ENCODE measurements at places on chromosomes 16 and 17.
A peak's percentile ranks its signal among the peaks of the same experiment; 100 is the strongest.

DNA sequence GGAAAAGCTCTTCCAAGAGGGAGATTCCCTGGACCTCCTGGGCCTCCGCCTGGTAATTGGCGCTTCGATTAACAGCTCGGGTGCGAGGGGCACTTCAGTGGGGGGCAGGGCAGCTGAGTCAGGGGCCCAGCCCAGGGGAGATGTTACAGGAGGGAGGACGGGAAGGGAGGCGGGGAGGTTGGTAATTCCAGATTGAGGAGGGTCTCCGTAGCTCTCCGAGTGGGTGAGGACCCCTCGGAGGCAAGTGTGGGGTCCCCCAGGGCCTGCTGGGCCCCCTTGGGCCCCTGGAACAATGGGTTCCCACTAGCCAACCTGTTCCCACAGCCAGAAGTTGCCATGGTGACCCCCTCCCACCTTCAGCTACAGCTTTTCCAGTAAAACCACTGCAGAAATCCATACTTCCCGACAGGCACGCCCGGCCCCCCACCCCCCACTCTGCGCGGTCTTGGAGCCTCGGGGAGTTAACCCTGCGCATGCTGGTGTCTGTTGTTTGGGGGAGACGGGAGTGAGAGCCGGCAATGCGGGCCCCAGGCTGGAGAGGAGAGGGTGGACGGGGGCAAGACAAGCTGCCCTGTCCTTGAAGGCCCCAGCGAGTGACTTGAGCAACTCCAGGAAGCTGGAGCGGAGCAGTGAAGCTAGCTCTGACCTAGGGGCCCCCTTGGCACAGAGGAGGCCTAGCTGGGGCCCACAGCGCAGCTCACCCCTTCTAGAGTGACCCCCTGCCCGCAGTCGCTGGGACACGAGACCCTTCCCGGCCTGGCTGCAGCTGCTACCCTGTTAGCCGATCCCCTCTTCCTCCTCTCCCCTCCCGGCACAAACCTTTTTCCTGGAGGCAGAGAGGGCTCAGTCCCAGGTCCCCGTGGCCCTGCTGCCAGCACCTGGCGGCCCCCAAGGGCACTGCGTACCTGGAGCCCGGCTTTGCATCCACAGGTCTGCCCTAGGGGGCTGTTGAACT lies 37.8 kb downstream of the TMEM235 start:
- no peak for DNase-seq

DNA sequence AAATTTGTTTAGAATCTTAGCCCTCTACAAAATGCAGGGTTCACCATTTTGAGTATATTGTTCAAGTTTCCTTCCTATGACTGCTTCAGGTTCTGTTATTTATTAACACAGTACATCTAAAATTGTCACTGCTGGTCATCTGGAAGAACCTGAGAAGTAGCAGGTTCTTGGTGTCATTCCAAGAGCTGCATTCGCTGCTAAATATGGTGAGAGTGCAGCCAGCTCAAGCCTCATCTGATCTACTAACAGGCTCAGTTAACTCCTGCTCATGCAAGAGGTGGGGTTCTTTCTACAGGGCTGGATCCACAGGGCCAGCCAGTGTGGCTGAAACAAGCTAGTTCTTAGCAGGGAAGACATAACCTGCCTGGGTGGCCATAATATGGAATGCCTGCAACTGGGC lies 1946.1 kb downstream of the TP53TG3F start:
- no peak for DNase-seq

GRCh38 chr17:44568945-44569858 lies 11.9 kb downstream of the FZD2 start:
- no peak for DNase-seq

GRCh38 chr16:56505181-56505580 lies 14.6 kb downstream of the BBS2 start:
- DNase-seq = no peak

DNA sequence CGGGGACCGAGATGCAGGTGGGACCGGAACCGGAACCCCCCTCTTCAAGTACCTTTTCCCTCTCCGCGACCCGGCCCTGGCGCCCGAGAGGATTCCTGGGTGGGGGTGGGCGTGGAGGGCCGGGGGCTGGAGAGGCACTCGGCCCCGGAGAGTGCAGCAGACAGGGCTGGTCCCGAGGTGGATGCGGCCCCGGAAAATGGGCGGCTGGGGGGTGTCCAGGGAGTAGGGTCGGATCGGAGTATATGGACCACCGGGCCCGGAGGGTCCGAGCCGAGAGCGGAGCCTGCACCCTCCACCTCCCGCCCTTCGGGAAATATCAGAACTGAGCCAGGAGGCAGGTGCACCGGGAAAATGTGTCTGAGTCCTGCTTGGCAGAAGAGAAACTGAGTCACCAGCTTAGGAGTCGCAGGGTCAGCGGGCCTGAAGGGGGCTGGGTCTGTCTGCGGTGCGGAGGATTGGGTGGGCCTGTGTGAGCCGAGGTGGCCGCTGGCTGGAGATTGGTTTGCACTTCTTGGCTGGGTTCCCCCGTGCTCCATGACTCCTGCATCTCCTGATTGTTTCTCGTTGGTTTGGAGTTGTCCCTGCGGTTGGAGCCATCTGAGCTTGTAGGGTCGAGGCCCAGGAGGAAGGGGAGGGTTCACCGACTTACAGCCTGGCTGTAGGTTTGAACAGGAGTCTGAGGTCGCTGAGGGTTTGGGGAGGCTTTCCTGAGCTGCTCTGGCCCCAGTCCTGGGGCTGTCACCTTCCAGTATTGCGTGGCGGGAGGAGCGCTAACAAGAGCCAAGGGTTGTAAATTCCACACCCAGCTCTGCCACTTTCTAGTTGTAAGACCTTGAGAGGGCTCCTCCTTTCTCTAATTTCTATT lies 518 bp downstream of the SH2B1 start:
- peak; percentile 45 for DNase-seq

DNA sequence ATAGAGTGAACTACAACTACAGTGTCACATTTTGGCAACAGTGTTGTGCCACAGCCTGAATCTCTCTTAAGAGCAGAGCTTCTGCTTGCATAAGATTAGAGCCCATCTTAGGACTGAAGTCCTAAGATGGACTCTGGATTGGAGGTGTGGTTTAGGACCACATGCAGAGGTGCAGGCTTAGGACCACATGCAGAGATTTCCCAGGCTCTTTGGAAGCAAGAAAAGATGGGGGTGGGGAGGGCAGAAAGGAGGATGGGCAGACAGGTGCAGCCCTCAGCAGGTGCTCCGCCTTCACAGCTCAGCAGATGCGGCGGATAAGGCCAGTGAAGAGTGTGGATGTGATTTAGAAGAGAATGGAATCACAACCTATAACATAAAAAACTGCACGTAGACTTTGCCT lies 128.7 kb downstream of the TANGO6 start:
- no peak for DNase-seq

Measured in EL (cell line).